ENCODE measurements at places on chromosomes 5 and 9.
A peak's percentile ranks its signal among the peaks of the same experiment; 100 is the strongest.

- peak; percentile 27 for DNase-seq
Measured at GRCh38 chr9:125659954-125660353, 47.1 kb downstream of the MAPKAP1 start.

DNA sequence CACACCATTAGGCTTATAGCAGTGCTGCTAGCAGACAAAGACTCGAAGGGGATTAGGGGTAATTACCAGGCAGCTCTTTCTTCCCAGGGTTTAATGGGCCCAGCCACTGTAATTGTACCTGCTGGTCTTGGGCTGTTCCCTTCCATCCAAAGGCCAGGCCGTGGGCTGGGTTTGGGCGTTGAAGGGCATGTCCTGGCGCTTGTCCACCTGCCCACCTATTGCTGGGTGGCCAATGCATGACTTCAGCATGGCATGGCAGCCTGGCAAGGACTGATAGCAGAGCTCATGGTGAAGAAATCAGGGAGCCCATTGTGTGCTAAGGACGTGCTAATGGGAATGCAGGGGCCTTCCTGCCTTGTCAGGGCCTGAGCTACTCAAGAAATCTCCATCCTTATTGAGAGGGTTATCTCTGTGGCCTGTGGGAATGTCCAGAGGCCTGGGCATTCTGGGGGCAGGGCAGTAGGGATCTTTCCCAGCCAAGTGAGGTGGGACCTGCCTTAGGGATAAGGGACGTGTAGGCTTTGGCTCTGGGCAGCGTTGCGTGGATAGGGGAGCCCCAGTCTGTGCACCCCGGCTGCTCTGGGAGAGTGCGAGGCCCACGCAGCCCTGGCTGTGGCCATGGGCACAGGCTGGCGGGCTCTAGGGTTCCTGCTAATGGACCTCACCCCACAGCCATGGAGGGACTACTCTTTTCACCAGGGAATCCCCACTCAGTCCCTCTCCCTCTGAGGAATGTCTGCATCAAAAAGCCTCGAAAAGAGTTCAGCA is 116.1 kb upstream of the PITX1 start:
- no peak for DNase-seq

- DNase-seq, result no peak
Measured at GRCh38 chr5:10981932-10982331, 220.9 kb upstream of the DAP start.

DNA sequence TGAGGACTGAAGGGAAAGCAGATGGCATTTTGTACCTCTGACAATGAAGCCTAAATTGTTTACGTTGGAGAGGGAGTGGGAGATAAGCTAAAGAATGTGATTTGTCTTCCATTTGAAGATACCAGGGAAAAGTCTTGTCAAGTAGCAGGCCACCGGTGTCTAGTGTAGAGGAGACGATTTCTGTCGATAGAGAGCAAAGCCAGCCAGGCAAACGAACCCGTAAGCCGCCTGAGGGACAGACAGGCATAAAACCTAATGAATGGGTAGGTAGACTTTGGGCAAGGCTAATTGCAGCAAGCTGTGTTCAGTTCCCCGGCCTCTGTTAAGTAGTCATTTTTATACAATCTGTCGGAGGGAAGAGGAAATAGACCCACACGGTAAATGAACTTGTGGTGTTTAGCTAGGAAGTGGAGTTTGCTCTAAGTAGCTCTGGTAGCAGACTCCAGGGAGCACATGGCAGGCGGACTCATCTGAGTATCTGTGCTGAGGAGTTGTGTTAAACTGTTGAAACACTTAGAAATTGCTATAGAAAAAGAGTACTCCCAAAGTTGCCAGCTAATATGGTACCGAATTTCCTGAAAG is 28.8 kb downstream of the SMARCA2 start:
- no peak for DNase-seq

DNA sequence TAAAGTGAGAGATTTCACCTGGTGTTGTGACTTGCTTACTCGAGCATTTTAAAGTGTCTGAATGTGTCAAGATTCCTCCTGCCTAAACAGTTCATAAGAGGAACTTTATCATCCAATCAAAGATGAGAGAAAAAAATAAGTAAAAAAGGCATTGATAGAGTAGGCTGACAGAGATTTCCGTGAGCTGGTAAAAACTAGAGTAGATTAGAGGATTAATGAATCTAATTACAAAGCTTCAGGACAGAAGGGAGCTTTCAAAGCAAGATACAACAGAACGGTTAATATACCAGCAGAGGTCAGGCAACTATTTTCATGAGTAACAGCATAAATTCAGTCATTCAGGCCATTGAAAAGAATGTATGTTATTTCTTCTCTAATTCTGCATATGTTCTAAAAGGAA is 91.5 kb downstream of the ADAMTS6 start:
- DNase-seq, result no peak

DNA sequence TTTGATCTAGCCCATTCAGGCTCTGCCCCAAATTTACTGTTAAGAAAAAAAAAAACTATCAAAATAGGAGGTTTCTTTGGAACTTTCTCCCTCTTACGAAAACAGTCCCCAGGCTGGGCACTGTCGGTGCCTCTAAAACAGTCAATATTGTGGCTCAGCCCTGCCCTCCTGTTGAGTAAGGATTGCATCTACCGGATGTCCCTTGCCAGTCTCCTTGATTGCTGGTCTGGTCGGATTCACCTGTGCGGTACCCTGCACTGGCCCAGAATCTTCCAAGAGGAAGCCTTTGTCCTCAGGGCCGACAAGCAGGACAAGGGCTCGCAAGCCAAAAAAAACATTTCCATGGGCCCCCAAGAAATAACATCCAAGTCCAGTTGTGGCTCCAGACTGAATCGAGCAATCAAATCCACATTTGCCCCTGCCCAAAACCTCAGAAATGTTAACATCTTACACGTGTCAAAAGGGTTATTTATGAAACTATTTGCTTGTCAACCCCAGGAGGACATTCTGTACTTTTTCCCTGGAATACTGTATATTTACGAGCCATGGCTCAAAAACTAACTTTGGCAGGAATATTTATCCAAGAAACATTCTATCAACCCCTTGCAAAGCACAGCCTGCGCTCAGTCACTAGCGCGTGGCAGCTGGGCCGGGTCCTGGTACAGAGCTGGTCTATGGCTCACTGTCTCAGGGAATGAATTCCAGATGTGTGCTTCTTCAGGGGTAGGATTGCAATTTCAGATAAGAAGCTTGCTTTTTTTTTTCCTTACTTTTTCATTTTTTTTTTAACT is 129.2 kb upstream of the ADRA1B start:
- no peak for DNase-seq
